Umbilical cord (tissue), 2 donors: ENCODE measurements at places on chromosomes 6 and 20. TPM values are rescaled to one million over a fixed set of nuclear protein-coding genes. Genes with fewer than 3 reads are reported as not detected.

GRCh38 chr6:30855429-30856075 lies 28.8 kb upstream of the DDR1 start:
- no peak for DNase-seq

DNA sequence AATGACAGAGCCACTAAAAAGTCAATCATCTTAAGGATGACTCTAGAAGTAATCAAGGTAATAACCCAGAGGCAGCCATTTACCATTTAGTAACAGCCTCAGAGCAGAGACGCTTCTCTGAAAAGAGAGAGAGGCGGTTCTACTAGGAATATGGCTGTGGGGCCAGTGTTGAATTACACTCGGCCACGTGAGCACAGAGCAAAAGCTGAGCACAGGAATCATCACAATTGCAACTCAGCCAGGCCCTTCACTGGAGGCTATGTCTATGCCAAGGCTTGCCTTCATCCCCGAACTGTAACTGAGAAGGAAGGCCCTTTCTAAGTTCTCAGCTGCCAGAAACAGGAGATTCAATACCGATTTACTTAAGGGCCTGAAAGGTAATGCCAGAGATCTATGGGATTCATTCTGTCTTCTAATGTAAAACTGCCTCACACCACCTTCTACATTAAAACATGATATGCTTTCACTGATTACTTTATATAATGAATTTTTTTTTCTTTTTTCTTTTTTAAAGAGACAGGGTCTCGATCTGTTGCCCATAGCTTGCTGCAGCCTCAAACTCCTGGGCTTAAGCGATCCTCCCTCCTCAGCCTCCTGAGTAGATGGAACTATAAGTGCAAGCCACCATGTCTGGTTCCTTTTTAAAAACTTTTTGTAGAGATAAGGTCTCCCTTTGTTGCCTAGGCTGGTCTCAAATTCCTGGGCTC lies 67.6 kb downstream of the NUDT3 start:
- DNase-seq: peak; percentile 86

GRCh38 chr6:106085692-106085983 lies 498 bp upstream of the PRDM1 start:
- DNase-seq: no peak

GRCh38 chr6:44495036-44495901 lies 107.8 kb downstream of the CDC5L start:
- no peak for DNase-seq

The GINS1 gene
- 4.3 TPM for total RNA-seq
